ENCODE measurements at places on chromosomes 3 and 15. TPM values are rescaled to one million over a fixed set of nuclear protein-coding genes. Genes with fewer than 3 reads are reported as not detected.
A peak's percentile ranks its signal among the peaks of the same experiment; 100 is the strongest.

DNA sequence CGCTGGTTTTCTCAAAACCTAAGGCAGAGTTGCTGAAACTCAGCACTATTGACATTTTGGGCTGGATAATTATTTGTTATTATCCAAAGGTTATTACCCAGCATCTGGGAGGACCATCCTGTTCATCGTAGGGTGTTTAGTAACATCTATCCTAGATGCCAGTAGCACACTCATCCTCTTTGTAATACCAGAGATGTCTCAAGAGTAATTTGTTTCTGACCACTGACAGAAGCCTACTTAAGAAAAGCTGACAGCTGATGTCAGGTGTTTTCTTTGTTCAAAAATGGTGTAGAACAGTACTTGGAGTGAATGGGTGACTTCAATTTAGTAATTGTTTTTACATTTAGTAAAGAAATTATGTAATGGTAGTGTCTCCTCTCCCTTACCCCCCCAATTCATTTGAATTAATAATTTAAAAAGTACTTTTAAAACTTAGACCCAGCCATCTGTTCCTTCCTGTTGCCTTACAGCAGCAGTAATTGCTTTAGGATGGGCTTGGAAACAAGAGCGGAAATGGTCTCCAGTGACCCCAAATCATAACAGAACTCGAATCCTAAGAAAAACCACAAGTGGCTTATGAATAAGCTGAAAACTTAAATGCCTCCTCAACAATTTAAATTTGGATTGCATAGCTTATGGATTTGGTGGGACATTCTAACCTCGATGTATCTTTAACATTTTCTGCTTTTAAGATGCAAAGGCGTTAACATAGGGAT, 105.4 kb downstream of the PTPRG start:
- DNase-seq, result no peak

- DNase-seq, result no peak
These were observed 27.4 kb upstream of the GHSR start for GRCh38 chr3:172475703-172476102.

DNA sequence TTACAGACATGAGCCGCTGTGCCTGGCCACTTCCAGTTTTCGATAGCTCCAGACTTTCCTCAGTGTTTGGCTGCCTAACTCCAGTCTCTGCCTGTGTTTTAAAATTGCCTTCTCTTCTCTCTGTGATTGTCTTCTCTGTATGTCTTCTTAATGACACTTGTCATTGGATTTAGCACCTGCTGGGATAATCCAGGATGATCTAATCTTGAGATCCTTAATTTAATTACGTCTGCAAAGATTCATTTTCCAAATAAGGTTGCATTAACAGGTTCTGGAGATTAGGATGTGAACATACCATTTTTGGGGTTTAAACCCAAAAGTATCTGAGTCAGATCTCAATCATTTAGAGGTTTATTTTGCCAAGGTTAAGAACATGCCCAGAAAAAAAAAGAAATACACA, 222.2 kb upstream of the PDZRN3 start:
- no peak for DNase-seq

SH3GL3 gene
- 4.7 TPM for polyA plus RNA-seq

DNA sequence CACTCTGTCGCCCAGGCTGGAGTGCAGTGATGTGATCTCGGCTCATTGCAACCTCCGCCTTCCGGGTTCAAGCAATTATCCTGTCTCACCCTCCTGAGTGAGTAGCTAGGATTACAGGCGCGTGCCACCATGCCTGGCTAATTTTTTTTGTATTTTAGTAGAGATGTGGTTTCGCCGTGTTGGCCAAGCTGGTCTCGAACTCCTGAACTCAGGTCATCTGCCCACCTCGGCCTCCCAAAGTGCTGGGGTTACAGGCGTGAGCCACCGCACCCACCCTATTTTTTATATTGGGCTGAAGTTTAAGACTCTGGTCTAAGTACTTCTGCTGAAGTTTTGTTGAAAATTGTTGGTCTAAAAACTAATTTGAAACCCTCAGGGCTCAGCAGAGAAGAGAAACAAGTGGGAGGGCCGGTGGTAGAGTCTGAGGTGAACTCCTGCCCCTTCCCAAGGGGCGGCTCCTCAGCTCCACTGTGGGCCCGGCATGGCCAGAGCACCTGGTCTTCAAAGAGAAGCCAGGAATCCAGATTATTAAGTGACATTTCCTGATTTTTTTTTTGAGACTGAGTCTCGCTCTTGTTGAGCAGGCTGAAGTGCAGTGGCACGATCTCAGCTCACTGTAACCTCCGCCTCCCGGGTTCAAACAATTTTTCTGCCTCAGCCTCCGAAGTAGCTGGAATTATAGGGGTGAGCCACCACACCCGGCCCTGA, 4.0 kb downstream of the HDAC11 start:
- peak; percentile 55 for DNase-seq

- no peak for DNase-seq
These were observed 28.9 kb downstream of the FOXP1 start for GRCh38 chr3:71554649-71555048.

DNA sequence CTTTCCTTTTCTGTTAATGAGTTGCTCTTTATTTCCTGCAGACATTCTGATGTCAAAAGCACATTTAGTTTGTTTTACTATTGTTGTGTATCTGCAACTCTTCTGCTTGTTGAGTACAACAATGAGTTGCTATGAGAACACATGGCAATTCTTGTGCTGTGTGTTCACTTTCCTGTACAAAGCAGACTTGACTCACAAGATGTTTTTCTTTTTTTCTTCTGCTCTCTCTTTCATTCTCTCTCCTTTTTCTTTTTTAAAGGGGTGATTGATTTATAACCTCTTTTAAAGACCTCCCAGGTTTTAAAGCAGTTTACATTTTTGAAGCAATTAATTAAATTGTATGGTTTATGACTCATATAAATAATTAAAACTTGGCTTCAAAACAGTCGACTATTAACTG, 31.6 kb upstream of the ABHD10 start:
- peak; percentile 2 for DNase-seq

DNA sequence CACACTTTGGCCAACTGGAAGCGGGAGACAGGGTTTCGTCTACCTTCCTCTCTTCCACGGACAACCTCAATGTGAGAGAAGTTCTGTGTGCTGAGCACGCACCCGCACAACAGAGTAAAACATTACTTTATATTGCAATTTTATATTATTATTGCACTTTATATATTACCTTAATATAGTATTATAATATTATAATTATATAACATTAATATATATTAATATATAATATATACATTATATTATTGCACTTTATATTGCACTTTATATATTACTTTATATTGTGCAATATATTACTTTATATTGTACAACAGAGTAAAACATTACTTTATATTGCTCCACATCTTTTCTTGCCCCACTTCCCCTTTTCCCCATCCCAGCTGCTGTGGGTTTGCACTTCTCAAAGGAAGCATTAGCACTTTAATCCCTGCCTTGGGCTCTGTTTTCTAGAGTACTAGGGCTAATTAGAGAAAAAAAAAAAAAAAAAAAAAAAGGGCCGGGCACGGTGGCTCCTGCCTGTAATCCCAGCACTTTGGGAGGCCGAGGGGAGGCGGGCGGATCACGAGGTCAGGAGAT, 76.4 kb upstream of the SLC4A7 start:
- DNase-seq, result no peak

- DNase-seq, result no peak
These were observed 40.5 kb upstream of the CMTM8 start for GRCh38 chr3:32197991-32198390.

- no peak for DNase-seq
These were observed 84.4 kb upstream of the PLCL2 start for GRCh38 chr3:16800361-16800760.

DNA sequence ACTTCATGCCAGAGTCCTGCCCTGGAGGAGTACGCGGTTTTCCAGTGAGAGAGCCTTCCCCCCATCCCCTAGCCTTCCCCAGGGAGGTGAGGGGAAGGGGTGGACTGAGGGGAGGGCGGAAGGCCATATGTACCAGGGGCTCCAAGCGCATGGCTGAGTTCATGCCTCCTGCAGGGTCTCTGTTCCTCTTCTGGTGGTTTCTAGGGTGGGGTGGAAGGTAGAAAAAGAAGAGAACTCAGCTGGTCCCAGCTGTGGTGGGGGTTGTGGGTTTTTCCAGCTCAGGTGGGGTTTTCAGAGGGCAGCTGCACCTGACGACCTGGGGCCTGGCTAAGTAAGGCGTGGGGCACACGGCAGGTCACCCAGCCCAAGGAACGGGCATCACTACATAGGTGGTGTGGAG, 10.7 kb upstream of the IQSEC1 start:
- no peak for DNase-seq

FGD5 gene
- polyA plus RNA-seq, result 6.3 TPM

DNA sequence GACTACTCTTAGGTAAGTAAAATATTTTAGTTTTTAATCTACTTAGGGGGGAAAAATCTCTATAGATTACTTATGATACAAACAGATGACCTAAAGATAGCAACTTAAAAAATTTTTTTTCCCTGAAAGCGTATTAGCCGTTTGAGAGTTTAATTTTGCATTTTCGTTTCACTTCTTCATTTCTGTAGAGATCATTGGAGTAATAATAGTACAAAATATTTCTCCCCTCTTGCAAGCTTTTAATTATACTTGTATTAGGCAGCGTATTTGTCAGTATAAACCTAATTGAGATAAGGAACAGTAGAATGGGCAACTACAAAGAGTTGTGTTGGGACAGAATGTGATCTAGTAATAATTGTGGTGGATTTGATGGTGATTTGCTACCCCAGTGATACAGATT, 10.3 kb downstream of the SKIL start:
- DNase-seq, result no peak

PLA2G4D gene
- 0.06 TPM for polyA plus RNA-seq

ECE2 gene
- 1.4 TPM for polyA plus RNA-seq

- no peak for DNase-seq
These were observed 68.1 kb downstream of the TM4SF4 start for GRCh38 chr3:149542375-149543312.

GRCh38 chr3:127064391-127065137, 81.6 kb downstream of the PLXNA1 start:
- no peak for DNase-seq

- DNase-seq, result no peak
These were observed 194.1 kb upstream of the ARHGEF26 start for GRCh38 chr3:153927107-153927506.

DNA sequence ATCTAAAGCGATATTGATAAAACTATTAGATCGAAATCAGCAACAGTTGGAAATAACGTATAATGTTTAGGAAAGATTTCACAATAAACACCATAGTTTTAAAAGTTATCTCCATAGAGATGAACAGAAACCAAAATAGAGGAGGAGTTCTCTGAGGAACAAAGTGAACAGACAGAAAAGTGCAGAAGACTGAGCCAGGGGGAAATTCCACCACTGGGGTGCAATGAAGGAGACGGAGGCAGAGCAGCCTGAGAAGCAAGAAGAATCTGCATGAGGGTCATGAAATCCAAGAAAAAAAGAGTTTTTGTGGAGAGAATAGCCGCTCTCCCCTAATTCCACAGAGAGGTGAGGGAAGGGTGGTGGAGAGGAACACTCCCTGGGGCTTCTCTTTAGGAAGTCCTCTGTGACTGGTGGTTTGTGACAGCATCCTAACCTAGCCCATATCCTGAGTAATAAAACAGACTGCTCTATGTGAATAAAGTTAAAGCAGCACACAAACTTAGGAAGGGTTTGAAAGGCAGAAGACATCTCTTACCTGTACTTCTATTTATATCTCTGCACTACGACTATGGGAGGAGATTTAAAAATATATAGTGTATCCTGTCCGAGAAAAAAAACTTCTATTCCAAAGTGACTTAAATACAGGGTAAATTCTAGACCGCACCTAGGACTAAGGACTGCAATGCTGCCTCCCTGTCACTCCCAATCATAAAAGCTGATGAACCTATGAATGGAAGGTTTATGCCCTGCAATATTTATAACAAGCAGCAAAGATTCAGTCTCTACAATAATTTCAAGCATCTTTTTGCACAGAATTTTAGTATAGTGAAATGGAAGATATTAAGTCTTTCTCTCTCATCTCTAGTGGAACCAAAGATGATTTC, 22.9 kb downstream of the ATP8B4 start:
- no peak for DNase-seq

- DNase-seq, result peak; percentile 52
These were observed 13.9 kb downstream of the PLXND1 start for GRCh38 chr3:129592381-129593131.

DNA sequence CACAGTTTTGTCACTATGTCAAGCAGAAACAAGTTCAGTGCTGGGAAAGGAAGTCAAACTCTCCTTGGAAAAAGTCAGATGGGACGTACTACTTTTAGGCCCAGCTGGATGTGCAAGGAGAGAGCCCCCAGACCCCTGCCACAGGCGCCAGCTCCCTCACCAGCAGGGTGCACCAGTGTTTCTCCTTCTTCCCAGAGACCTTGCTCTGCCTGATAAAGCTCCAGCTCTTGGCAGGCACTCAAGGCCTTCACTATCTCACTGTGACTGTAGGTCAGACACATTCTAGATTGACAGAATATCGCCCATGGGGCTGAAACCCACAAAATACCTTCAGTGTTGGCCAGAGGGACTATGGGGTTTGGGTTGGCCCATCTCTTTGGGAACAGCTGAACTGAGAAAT, 54.8 kb upstream of the CHRNB4 start:
- DNase-seq, result no peak

WWTR1 gene
- polyA plus RNA-seq, result 29.2 TPM

Data from large intestine (tissue), 12 donors.